ENCODE measurements at places on chromosomes 16 and 17.

- DNase-seq = no peak
Observed at GRCh38 chr17:59762049-59762823, 54.8 kb downstream of the VMP1 start.

DNA sequence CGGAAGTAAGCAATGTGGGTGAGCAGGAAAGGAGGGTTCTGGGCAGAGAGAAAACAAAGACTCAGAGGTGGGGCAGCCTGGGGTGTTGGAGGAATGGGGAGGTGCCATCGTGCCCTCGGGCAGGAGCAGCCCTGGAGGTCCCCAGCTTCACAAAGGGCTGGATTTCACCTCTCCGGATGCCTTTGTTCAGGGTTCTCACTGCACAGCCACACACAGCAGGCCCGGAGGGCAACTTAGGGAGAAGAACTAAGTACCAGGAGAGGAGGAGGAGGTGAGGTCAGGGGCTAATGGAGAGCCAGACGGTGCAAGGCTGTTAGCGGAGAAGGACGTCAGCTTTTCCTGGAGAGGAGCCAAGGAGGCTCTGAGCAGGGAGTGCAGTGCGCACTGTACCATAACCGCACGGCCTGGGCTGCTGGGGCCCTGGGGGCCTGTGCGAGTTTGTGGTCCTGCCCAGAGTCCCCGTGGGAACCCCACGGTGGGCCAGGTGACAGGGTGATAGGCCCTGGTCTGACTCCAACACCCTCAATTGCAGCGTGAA is 9.3 kb downstream of the ARRB2 start:
- DNase-seq = no peak

DNA sequence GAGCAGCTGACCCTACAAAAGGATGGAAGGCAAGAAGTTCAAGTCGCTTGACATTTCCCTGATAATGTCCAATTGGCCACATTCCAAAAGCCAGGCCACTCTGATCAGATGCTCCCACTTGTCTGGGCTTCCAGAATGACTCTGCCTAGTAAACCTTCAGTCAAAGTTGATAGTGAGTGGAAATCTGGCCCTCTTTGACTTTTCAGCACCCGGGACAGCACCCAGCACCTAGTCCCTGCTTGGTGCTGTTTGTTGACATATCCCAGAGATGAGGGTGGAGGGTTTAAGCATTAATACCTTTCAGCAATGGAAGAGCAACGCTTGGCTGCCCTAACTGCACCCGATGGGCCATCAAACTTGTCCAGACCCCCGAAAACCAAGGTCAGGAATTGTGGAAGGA is 131.3 kb downstream of the AIPL1 start:
- DNase-seq = no peak

- no peak for DNase-seq
Observed at GRCh38 chr17:57350266-57350665, 93.9 kb downstream of the MSI2 start.

DNA sequence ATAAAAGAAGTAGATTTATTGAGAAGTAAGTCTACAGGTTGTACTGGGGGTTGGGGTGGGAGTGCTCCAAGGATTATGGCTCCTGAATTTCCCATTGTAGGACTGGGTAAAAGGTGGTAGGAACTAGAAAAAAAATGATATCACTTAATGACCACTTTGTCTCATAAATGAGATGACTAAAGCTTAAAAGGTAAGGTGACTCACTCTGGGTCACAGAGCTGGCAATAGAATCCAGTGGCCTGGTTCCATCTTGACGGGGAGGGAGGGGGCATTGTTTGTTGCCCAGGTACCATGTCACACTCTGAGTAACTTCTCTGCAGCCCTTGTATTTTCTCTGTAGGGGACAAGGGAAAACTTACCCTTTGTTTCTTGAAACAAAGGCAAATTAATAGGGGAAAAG is 126.1 kb downstream of the PITPNC1 start:
- no peak for DNase-seq

DNA sequence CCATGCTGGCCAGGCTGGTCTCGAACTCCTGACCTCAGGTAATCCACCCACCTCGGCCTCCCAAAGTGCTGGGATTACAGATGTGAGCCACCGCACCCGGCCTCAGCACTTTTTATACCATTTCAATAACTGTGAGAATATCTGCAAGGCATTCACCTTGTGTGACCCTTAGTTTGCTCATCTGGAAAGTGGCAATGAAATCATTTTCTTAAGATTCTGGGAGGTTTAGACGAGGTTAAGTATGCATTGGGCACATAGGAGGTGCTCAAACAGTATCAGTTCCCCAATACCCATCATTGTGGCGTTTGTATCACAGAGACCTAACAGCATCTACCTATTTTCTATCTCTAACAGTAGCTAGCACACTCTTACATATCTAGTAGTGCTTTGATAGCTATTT is 481.9 kb upstream of the ERCC4 start:
- DNase-seq = no peak

GRCh38 chr17:45681706-45682105 is 102.4 kb upstream of the CRHR1 start:
- no peak for DNase-seq

Data from RWPE2 (cell line).